ENCODE measurements at places on chromosomes 5 and 9.

DNA sequence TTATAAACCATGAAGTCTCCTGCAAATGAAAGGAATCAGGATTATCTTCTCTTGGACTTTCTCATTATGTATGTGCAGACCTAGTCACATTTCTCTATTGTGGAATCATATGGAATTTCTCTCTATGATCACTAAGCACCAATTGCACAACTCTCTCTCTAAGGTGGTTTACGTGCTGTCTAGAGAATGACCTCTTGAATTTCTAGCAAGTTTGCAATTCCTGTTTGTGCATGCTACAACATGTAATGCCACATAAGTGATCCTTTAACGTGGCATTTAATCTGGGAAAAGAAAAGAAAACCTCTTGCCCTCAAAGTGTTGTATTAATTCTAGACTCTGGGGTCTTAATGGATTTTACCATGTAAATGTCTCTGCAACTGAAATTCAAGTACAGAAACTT, 5.0 kb upstream of the PPP2R2B start:
- DNase-seq: peak; percentile 78

DNA sequence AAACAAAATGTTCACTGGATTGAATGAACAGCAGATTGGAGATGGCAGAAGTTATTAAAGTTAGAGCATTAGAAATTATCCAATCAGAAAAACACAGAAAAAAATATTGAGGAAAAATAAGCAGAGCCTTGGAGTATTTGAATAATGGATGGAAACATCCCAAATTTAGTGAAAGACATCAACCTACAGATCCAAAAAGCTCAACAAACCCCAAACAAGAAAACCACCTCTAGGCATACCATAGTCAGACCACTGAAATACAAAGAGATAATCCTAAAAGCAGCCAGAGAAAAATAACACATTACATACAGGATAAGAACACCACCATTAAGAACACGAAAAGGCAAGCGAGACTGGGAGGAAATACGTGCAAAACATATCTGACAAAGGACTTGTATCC, 5.2 kb downstream of the INIP start:
- DNase-seq: no peak

- DNase-seq: no peak
These were observed 63.0 kb downstream of the EXOSC2 start for GRCh38 chr9:130756455-130757152.

GRCh38 chr9:127942216-127943010, 4.8 kb upstream of the DPM2 start:
- no peak for DNase-seq

GRCh38 chr9:17723656-17724055, 144.8 kb downstream of the SH3GL2 start:
- no peak for DNase-seq

- DNase-seq: no peak
These were observed 102.9 kb downstream of the LIFR start for GRCh38 chr5:38453506-38453905.
